ENCODE measurements at places on chromosomes 3 and 15.

GRCh38 chr3:188734395-188734794 lies 437.4 kb upstream of the TPRG1 start:
- no peak for DNase-seq

- no peak for DNase-seq
Measured at GRCh38 chr15:36777926-36778325, 198.5 kb downstream of the CDIN1 start.

GRCh38 chr3:127238602-127239001 lies 45.7 kb downstream of the PRR23E start:
- DNase-seq: peak; percentile 3

- peak; percentile 44 for DNase-seq
Measured at GRCh38 chr3:45582430-45582829, 12.1 kb upstream of the LIMD1 start.

- no peak for DNase-seq
Measured at GRCh38 chr3:62041681-62042080, 331.7 kb downstream of the FEZF2 start.

DNA sequence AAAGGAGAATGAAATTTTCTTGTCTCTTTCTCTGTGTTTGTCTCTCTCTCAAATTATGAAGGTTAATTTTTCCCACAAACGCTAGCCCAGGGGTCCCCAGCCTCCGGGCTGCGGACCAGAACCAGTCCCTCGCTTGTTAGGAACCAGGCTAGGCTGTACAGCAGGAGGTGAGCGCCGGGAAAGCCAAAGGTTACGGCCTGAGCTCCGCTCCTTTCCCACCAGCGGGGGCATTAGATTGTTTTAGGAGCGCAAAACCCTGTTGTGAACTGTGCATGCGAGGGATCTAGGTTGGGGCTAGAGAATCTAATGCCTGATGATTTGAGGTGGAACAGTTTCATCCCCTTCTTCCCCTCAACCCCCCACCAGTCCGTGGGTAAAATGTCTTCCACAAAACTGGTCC lies 74.7 kb upstream of the ZNF385D start:
- DNase-seq: no peak

- no peak for DNase-seq
Measured at GRCh38 chr15:65399997-65400396, 22.2 kb upstream of the IGDCC3 start.

DNA sequence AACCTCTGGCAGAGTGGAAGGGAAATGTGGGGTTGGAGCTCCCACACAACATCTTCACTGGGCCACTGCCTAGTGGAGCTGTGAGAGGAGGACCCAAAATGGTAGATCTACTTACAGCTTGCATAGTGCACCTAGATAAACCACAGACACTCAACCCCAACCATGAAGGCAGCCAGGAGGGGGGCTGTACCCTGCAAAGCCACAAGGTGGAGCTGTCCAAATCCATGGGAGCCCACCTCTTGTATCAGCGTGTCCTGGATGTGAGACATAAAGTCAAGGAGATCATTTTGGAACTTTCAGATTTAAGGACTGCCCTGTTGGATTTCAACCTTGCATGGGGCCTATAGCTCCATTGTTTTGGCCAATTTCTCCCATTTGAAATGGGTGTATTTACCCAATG lies 20.9 kb downstream of the TP63 start:
- DNase-seq: peak; percentile 45

- no peak for DNase-seq
Measured at GRCh38 chr3:101042996-101043686, 49.9 kb upstream of the ABI3BP start.

DNA sequence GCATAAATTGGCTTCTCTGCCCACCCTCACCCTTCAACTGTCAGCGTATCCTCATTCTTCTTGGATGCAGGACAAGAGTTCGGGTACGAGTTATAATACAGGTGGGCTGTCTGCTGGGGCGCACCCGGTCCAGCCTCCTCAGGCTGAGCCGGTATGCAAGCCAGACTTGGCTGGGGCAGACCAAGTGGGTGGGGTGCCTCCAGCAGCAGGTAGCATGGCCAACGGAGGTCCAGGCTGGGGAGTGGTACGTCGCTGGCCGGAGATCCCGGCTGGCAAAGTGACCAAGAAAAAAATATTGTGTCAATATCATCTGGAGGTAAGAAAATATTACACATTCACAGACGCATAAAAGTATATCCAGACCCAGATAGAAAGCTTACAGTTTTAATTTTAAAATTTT lies 45.6 kb downstream of the GATM start:
- DNase-seq: no peak
